Activated gamma-delta T cell treated with Interleukin-2 at 50 U/mL for 16 hours (primary cell): ENCODE measurements at places on chromosomes 2 and 18.

DNA sequence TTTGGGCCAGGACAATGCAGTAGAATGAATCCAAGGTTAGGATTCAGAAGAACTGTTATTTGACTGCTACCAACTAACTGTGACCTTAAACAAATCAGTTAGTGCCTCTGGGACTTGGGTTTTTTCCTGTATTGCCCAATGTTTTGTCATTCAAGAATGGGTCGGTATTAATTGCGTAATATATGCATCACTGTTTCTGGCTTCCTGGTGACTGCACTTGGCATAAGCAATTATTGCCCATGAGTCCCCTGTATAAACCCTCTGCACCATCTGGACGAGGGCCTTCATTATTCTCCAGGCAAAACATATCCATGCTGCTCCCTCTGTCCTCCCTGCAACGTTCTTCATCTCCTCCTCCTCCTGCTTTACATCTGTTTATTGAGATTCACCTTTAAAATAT is 255.8 kb upstream of the LRRTM1 start:
- no peak for DNase-seq

- DNase-seq = no peak
Observed at GRCh38 chr2:100527440-100528015, 35.3 kb upstream of the PDCL3 start.

GRCh38 chr2:21353879-21354679 is 230.3 kb downstream of the TDRD15 start:
- no peak for DNase-seq

DNA sequence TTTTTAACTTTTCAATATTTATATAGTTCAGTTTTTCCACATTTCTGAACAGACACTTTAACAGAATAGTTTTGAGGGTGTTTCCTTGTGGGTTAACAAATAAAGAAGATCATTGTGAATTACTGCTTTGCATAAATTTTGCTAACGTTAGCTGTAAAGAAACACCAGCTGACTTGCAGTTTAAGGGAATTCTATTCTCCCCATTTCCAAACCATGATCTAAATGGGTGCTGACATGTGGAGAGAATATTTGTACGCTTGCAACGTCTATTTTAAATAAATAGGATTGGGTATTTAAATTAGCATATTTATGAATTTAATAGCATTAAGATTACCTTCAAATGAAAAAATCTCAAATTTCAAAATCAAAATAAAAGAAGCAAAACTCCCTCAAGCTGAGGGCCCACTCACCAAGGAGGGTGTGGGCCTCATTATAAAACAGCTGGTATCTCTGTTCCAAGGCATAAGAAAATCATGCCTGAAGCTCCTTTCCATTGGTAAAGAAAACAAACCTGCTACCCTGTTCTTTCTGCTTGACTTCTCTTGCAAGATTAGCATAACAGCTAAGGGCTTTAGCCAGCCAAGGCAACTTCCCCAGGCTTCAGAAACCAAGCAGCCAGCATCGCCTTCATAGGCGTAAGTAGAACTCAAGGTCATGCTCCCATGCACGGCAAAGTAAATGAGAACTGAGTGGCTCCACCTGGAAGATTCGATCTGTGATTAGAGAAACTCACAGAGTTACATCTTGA is 3.2 kb downstream of the MRO start:
- no peak for DNase-seq

DNA sequence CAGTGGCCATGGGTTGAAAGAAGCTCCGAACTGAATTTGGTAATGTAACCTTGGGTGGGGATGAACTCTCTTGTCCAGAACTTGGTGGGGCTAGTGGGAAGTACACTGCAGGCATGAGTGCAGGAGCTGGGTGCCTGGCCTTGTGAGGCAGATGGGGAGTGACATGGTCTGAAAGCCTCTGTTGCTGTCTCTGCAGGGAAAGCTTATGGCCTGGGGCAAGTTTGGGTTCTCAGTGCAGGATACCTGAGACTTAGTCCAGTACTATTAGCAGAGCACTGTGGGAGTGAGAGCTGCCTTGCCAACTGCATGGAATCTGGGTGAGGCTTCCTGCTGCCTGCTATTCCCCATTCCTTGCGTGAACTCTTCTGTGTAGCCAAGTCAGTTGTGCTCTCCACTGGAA is 1620.9 kb upstream of the NXPH2 start:
- no peak for DNase-seq

- no peak for DNase-seq
Observed at GRCh38 chr2:70403267-70404053, 101.6 kb upstream of the FAM136A start.

DNA sequence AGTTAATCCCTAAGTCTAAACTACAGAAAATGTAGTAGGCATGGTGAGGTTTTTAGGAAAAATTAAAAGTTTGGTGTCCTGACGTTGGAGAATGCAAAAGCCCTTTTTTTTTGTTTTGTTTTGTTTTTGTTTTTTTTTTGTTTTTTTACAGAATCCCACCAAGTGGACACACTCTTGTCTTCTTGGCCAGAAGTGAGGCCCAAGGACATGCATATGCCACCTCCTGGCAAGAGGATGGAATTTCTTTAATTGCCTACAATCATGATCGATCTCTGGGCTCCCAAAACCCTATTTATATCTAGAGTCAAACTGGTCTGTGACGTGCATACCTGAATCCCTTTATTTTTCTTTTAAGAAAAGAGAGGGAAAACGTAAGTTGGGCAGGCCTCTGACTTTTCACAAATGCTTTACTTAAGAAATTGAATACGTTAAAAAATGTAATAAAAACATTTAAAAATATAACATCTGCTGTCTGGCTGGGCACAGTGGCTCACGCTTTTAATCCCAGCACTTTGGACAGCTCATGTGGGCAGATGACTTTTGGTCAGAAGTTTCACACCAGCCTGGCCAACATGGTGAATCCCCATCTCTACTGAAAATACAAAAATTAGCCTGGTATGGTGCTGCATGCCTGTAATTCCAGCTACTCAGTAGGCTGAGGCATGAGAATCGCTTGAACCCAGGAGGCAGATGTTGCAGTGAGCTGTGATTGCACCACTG is 502.7 kb downstream of the CBLN2 start:
- no peak for DNase-seq

DNA sequence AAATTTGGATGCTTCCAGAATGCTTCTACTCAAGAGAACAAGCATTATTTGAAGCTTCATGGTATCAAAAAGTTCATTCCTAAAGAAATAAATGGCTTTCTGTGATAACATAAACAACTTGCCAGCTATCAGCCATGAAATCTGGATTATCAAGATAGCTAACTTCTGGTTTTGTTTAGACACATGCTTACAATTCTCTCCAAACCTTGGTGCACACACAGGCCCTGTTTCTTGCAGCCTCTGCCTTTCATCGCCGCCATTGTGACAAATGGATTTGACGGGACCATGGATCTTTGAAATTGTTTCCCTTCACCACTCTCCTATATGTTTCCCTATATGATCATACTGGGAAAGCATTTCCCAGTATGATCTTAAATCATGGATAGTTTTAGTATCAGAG is 47.9 kb upstream of the CABLES1 start:
- DNase-seq = no peak

- DNase-seq = no peak
Observed at GRCh38 chr2:57207191-57207590, 839.4 kb upstream of the VRK2 start.

DNA sequence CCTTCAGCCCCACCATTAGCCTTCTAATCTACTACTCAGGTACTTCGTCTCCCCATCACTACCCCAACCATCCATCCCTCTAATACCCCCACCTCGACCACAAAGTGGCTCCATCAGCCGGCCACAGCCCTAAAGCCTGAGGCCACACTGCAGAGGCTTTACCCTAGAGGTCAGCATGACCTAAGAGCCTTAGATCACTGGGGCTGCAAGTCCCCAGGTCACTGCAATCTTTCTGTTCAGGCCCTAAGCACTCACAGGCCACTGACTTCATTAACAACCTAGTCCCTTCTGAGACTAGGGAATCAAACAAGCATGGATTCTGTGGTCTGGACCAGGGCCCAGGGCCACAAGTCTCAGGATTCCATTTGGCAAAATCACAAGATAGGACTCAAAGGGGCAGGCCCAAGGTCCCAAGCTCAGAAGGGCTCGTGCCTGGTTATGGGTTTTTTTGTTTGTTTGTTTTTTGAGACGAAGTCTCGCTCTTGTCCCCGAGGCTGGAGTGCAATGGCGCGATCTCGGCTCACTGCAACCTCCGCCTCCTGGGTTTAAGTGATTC is 37.0 kb upstream of the PKDCC start:
- no peak for DNase-seq

DNA sequence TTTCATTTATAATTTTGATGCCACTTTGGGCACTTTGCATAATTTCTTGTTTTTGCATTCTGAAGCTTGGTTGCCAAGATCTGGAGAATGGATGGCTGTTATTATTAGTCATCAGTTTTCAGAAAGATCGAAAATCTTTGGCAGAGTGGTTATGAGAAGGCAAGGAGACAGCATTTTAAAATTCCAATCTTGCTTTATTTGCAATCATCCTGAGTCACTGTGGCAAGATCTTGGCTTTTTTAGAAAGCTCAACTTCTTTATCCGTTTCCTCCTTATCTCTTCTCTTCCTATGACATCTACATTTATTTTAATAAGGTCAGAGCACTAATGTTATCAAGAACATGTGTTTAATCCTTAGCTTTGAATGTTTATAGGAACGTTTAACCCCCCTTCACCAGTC is 31.1 kb upstream of the EIF2AK3 start:
- DNase-seq = no peak

- no peak for DNase-seq
Observed at GRCh38 chr18:74645679-74646078, 48.0 kb downstream of the ZNF407 start.

DNA sequence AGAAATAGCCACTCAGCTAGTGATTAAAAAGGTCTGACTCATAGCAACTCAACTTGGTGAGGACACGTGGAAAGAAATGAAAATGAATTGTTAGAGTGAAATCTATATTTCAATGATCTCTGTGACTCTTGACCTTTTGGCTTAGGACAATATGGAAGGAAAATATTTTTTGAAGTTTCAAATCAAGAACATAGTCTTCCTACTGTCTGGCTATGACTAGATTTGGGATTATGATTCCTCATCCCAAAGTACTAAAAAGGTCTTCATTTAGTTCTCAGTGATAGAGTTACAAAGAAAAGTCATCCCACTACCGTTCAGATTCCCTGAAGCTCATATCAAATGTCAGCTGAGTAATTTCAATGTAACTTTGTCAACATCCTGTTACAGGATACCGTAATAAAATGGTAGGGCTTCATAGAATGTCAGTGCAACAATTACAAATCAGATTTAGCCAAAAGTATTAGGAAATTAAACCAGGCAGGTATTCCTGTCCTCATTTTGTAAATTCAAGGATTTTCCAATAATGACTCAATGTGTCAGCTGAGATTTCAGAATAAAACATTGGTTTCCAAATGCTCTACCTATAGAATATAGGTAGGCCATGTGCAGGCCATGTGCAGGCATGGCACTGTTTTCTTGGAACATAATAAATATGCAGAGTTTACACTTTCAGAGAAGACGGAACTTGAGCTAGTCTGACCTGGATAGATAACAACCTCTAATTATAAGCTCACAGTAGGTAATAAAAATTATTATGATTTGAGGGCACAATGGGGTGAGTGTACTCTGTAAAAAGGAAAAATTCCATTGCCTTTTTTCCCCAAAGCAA is 36.0 kb downstream of the ANKRD29 start:
- no peak for DNase-seq

GRCh38 chr2:45263147-45263546 is 253.9 kb upstream of the SIX2 start:
- no peak for DNase-seq

- DNase-seq = no peak
Observed at GRCh38 chr18:55088000-55088401, 128.7 kb upstream of the CCDC68 start.

DNA sequence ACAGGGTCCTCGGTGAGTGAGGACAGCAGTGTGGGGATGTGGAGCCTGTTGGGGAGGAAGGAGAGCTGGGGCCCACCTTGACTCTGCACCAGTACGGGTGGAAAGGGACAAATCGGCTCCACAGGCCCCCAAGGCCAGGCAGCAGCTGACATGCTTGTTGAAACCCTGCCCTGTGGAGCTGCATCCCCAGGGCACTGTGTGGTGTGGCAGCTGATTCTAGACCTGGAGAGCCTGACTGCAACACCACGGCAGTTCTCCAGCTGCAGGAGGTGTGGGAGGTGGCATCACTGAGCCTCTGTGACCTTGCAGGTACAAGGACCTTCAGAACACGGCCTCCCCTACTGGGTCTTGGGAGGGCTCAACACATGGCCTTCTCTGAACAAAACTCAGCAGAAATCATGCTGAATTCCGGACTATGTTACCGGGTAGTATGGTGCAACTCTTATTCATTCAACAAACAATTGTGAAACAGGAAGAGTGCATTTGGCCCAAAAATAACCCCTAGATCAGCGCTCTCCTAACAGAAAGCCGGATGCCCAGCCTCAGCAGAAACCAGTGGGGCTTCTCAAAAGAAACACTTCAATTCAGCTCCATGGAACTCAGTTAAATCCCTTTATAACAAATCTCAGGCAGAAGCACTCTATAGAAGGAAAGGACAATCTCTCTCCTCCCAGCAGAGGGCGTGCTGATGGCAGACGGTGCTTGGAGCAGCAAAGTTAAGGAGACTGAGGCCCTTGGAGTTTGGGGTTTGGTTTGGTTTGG is 104.4 kb upstream of the SALL3 start:
- no peak for DNase-seq

DNA sequence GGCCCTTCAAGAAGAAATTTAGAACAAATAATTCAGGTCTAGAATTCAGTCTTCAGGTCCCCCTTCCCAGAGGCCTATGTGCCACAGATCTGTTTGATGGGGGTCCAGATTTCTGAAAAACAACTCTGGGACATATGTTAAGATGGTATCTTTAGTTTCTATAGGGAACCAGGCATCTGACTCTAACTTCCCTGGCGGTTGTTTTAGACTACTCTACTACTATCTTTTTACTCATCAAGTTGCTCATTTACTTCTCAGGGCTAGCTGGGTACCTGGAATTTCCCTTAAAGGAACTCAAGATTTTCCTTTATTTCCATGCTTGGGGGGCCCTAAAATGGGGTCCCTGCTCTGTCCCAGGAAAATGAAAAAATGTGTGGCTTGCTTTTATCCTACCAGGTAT is 114.7 kb upstream of the RAB6C start:
- no peak for DNase-seq

DNA sequence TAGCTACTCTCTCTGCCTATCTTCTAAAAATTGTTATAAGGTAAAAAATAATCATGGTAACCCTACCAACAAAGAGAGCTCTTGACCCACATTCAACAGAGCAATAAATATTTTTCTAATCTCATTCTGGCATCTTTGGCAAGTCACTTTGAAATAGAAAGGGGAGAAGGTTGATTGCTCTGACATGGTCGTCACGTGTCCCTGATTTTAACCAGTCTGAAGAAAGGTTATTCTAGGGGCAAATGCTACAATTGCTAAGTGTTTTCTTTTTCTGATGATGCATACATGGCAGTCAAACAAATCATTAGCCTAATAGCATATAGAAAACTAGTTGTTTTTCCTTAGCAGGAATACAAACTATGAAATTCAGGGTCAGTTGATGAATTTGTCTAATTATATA is 153.3 kb upstream of the MAP3K20 start:
- DNase-seq = no peak

- no peak for DNase-seq
Observed at GRCh38 chr2:1516798-1517060, 103.5 kb downstream of the TPO start.

- no peak for DNase-seq
Observed at GRCh38 chr18:7152440-7152839, 34.8 kb upstream of the LAMA1 start.
